ENCODE measurements at places on chromosomes 4 and X.

GRCh38 chr4:40525752-40526598 lies 103.7 kb downstream of the RBM47 start:
- DNase-seq: no peak

DNA sequence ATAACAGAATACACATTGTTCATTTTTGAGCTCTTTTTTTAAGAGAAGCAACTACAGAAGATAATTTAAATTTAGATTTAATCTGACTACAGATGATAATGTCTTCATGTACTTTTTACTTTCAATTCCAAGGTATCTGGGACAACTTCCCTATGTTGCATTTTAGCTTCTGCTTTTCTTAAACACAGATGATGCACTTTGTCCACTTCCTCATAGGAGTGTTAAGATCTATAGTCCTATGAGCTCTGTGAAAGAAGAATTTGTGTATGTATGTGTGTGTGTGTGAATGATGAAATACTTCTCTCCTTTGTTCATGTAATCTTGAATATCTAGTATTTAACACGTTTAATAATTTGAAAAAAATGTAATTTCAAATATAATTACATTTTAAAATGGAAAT lies 5.3 kb upstream of the FHIP1A start:
- DNase-seq: peak; percentile 85

GRCh38 chrX:36856849-36857248 lies 151.3 kb upstream of the FAM47C start:
- no peak for DNase-seq

GRCh38 chrX:1493412-1493811 lies 40.7 kb upstream of the ASMTL start:
- DNase-seq: no peak

DNA sequence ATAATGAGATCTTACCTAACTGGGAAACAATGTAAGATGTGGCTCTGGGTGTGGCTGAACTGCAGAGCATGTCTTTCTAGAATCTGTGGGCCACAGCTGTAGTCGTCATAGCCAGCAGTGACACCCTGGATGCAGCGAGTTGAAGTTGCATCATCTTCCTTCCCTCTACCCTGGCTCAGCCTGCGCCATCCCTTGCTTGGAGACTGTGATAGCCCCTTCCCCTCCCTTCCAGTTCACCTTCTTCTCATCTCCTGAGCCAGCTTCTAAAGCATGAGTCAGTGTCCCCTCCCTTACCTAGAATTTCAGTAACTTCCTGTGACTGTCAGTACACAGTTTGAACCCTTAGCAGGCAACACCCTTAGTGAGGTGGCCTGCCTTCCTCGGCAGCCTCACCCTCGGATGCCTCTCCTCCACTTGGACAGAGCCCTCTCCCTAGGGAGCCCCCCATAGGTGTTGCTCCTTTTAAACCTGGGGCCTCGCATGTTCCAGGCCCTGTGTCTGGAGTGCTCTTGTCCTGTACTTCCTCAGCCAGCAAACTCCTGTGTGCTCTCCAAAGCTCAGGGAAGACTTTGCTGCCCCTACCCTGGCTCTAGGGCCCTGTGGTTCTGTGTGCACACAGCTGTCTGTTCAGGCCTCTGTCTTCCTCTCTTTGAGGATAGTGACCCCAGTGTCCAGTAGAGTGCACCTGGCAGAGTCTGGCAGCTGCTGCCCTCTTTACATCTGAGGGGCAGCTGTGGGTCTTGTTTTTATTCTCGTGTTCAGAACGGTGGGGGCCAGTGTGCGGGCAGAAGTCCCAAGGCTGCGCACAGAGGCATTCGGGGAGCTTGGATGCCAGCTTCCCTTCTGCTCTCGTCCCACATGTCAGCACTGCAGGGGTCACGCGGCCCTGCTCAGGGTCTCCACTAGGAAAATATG lies 43.7 kb upstream of the TADA2B start:
- DNase-seq: no peak

DNA sequence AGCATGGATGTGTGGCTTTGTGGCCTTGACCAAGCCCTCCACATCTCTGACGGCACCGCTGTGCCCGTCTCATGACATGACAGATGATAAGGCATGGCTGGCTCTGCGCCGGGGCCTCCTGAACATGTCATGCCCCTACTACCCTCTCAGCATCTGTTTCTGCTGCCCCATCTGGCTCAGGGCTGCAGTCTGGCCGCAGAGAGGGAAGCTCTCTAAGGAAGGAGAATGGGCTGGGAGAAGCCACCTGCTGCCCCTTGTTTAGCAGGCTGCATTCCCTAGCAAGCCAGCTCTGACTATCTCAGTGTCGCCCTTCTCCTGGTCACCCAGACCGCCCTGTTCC lies 7.2 kb downstream of the ZNF185 start:
- no peak for DNase-seq

- DNase-seq: no peak
Observed at GRCh38 chr4:174686826-174687225, 142.2 kb downstream of the GLRA3 start.

- no peak for DNase-seq
Observed at GRCh38 chr4:22299678-22300077, 216.2 kb downstream of the ADGRA3 start.

- DNase-seq: no peak
Observed at GRCh38 chr4:137065311-137065710, 467.0 kb downstream of the PCDH18 start.

DNA sequence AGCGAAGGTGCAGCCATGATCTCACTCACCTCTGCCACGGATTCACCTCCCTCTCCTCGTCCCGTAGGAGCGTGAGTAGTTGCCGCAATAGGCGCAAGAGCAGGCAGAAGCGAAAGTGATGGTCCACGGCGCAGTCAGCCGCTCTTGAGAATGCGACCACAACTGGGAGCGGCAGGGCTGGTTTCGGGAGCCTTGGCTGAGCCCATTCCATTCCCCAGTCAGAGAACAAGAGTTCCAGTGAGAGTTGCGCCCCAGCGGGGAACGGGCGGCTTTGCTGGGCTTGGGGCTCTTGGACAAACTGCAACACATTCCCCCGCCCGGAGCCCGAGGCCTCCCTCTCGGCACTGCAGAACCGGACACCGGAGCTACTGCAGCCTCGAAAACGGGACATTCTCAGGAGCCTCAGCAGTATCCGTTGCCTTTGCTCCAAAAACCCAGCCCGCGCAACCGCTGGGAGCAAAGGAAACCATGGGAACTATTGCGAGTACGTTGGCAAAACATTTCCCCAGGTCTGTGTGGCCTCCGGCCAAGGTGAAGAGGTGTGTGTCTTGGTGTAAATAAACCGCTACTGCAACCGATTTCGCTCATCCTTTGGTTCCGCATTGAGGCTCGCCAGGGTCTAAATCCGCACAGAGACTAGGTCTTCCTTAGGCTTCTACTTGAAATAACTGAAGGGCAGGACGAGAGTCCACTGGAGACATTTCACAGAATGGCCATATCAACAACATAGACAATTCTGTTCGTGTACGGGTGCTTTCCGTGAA lies 5.7 kb upstream of the ZBTB33 start:
- DNase-seq: peak; percentile 59

DNA sequence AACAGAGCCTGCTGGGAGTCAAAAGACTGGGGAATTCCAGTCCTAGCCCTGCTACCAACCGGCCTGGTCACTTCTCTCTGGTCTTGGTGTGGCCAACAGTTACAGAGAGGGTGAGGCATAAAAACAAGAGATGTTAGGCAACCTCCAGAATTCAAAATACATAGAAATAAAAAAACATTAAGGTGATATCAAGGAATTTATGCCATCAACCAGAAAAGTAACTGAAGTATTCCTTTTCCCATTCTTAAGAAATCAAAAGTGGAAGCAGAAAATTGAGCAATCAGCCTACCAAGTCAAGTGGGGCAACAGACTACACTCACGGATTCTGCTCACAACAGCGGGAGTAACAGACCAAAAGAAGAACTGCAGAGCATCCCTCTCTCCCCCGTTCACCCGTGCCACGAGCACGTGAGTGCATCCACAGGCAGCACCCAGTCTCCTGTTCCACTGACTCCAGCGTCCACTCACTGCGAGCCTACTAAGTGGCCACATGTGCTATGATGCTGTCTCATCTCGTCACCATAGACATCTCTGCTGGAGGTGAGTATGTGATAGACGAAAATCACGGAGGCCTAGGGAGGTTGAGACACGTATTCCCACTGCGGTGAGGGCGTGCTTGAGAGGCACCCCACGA lies 29.3 kb downstream of the AFAP1 start:
- no peak for DNase-seq

DNA sequence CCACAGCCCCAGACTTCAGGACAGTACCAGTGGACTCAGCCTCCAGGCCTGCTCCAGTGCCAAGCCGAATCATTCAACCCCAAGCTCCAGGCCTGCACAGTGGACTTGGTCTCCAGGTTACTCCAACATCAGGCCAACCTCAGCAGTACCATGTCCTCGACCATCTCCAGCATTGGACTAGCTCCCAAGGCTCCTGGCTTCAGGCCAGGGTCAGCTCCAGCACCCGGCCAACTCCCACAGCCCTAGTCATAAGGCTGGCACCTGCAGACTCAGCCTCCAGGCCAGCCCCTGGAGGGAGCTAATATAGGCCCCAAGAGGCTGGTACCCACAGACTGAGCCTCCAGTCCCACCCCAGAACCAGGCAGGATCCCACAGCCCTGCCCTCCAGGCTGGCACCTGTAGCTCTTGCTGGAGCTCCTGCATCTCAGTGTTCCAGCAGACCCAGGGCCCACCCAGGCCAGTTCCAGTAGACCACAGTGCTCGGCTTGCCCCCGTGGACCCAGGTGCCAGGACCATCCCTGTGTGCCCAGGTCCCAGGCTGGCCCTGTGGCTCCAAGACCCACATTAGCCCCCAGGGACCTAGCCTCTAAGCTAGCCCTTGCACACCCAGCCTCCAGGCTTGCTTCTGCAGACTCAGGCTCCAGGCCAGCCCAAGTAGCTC lies 25.6 kb downstream of the ZMAT1 start:
- DNase-seq: no peak

DNA sequence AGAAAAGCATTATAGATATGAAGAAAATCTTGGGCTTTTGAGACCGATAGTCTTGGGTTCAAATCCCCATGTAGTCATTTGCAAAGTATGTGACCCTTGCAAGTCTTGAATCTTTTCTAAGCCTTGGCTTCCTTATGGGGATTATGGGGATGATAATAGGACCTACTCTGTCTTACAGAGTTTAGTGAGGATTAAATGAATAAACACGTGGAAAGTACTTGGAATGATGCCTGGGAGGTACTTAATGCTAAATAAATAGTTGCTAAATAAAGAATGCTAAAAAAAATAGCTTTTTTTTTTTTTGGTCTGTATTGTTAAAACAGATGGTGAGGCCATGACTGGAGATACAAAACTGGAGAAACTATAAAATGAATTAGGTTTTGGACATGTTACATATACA lies 292.7 kb downstream of the GPAT3 start:
- no peak for DNase-seq

DNA sequence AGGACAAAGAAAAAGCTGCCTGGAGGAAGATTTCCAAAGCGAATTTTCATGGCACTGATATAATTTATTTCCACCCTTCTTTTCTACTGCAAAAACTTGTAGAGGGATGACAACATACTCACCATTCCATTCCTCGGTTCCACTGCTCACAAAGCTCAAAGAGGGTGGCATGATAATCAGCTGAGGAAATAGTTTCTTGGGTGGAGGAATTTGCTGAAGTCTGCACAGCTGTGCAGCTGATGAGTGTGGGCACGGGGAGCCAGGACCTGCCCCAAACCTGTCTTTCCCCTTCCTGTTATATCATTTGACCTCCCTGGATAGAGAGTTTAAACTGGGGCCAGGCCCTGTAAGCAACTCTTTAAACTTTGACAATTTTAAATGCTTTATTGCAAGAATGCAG lies 160.6 kb downstream of the PACRGL start:
- DNase-seq: no peak

GRCh38 chr4:47010912-47011446 lies 17.6 kb upstream of the GABRA4 start:
- DNase-seq: peak; percentile 17

- no peak for DNase-seq
Observed at GRCh38 chr4:31411565-31411964, 691.4 kb downstream of the PCDH7 start.

GRCh38 chrX:53547668-53548067 lies 113.5 kb upstream of the HSD17B10 start:
- no peak for DNase-seq

GRCh38 chr4:10003666-10004065 lies 17.6 kb downstream of the SLC2A9 start:
- no peak for DNase-seq

DNA sequence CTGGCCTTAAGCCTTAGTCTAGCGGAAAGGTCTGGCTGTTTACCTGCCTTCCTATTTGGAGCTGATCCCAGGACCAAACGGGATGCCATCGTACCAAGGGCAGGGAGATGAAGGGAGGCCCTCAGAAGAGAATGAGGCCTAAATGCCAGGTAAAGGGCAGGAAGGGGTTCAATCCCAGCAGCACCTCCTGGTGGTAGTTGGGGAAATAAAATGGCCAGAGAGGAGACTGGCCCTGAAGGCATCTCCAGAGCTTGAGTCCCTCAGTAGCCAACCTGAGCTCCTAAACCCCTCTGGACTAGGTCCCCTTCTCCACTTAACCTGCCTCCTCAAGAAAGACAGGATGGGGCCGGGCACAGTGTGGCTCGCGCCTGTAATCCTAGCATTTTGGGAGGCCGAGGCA lies 53.7 kb downstream of the KDM5C start:
- DNase-seq: no peak

DNA sequence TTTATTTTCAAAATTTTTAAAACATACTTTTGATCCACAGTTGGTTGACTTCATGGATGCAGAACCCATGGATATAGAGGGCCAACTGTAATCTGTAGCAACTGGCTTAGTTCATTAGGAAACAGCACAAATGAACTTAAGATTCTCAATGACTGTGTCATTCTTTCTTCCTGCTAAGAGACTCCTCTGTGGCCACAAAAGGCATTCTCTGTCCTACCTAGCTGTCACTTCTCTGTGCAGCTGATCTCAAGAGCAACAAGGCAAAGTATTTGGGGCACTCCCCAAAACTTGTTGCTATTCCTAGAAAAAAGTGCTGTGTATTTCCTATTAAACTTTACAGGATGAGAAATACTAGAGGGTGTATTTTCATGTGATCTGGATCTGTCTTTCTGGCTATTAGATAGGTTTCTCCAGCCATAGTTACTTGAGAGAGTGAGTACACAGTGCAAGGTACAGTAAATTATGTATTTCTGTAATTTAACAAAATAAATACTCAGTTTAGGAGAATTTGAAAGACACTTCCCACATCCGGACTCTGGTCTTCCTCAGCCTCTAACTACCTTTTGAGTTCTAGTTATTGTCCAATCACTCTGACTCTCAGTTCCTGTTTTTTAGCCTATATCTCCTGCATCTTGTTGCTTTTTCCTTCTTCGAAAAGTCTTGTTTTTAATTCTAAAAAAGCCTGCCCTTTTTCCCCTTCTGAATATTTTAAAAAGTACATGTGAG lies 21.8 kb downstream of the TLR2 start:
- DNase-seq: peak; percentile 59

DNA sequence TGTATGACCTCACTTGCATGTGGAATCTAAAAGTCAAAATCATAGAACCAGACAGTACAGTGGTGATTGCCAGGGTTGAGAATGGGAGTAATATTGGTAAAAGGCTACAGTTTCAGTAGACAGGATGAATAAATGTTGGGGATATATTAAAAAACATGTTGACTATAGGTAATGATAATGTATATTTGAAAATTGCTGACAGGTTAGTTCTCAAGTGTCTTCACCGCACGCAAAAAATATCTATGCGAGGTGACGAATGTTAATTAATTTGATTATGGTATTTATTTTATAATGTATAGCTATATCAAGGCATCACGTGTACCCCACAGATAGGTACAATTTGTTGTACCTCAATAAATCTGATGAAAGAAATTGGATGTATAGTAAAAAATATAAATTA lies 909.6 kb upstream of the NDST4 start:
- no peak for DNase-seq
